Bronchial epithelial cell (primary cell): ENCODE measurements at places on chromosomes 2 and 18.

DNA sequence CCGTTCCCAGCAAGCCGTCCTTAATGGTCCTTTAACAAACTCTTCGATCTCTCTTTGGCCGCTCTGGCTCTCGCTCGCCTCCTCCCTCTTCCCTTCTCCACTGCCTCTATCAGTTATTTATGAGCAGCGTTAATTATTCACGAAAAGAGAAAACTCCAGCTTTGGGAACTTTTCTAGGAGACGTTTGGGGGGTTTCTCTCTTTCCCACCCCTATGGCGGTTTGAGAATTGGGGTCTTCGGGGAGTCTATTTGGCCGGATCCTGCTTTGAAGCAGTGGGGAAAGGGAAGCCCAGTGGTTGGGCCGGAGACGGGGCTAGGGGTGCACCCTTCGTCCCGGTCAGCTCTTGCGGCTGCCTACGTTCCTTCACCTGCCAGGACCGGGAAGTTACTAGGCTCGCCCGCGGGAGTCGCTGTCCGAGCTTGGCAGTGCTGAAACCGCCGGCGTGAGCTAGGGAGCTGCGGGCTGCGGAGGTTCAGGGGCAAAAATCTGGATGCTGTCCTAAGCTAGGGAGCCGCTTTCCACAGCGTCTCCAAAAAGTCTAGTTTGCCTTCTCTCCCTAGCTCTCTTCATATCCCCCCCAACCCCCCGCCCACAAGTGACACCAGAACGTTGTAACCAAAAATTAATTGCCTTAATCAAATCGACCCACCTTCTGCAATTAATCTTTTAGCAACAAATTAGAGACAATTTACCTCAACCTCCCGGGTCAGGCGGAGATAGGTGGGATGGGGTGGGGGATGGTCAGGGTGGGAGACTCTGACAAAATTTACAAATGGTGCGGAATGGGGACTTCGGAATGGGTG lies 8.9 kb upstream of the SKOR2 start:
- DNase-seq, result peak; percentile 20

DNA sequence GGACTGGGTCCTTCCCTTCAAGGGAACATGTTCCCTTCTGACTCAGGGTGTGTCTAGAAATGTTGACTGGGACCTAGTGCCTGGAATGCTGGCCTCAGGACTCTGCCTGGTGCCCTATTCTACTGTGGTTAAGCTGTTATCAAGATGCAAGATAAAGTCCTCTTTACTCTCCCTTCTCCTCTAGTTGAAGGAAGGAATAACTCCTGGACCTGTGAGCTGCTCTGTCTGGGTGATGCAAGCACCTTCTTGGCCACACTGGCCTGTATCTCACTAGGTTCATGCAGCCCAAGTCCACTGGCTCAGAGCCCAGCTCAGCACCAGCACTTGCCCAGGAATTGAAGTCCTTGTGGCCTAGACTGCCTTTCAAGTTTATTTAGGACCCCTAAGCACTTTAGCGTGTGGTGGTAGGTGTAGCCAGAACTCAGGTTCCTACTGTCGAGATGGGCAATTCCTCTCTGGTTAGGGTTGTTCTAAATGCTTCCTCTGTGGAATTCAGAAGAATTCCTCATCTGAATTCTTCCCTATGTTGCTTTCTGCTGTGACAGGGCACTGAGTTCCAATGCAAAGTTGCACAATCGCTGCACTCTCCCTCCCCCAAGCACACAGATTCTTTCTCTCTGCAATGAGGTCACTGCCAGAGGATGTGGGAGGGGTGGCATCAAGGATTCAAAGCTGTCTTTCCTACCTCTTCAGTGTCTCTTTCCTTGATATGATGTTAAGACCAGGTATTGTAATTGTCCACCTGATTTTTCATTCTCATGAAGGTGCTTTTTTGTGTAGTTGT lies 54.7 kb downstream of the VWC2L start:
- DNase-seq, result peak; percentile 69

DNA sequence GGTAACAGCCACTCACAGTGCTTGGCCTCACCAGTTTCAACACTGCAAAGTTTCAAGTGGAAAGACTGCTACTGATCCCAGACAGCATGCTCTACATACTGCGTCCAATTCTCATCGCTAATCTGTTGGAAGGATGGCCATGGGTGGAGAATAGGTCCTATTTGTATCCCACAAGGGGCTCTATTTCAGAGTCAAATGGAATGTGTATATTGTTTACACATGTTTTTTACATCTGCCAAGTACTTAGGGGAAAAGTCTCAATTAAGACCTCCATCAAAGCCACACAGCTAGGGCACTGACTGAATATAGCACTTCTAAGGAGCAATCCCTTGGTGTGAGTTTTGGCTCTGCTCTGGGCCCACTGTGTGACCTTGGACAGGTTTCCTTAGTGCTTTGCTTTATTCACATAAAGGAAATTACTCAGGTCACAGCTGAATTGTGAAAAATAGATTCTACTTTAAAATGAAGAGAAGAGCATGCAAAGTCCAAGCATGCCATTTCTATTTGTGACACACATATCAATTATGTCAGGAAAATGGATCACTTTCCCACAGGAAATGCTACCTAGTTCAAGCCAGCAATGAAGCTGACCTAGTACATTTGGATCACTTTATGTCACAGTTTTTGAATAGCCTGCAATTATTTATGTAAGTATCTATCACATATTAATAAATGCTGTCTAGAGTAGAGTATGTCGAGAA lies 112.9 kb upstream of the STK17B start:
- no peak for DNase-seq

GRCh38 chr2:4049463-4049862 lies 346.1 kb downstream of the DCDC2C start:
- no peak for DNase-seq

- no peak for DNase-seq
Measured at GRCh38 chr18:25469489-25469888, 117.5 kb upstream of the ZNF521 start.

DNA sequence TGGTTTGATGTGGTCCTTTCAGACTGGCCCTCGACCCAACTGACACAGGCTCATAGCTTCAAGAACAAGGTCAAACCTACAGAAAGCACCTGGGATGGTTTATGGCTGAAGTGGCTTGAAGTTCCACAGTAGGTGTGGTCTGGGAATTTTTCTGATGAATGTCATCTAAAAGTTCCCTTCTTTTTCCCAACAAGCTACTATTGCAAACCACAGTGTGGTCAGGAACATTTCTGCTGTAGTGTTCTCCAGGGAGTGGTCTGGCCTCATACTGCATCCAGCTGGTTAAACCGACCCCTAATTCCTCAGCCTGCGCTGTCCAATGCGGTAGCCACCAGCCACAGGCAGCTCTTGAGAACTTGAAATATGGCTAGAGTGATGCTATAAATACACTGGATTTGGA lies 92.7 kb downstream of the FAM124B start:
- DNase-seq, result no peak

GRCh38 chr2:133362061-133362476 lies 206.2 kb downstream of the NCKAP5 start:
- DNase-seq, result peak; percentile 67

DNA sequence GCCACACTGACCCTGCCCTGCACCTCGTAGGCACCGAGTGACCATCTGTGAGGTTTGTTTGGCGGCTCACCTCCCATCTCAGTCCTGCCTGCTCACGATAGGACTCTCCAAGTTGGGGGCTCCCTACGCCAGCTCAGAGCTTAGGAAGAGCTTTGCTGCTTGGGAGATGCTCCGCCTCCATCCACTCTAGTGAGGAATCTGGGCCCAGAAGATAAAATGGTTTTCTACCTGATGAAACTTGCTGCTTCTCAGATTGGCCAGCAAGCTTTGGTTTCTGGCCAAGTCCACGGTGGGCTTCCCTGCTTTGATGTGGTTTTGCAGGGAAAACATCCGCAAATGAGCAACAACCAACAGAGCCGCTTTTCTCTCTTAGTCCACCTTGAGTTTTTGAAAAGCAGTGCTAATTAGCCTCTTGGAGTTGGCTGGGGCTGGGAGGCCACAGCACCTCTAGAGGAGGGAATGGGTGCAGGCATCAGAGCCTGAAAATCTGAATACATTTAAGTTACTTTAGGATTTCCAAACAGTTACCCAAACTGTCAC lies 42.2 kb downstream of the THNSL2 start:
- peak; percentile 23 for DNase-seq

- no peak for DNase-seq
Measured at GRCh38 chr2:8289111-8289510, 392.7 kb upstream of the ID2 start.
